ENCODE measurements at places on chromosomes 1 and 21.

GRCh38 chr1:106954661-106955229 lies 101.7 kb upstream of the PRMT6 start:
- no peak for DNase-seq

GRCh38 chr1:17251701-17252376 lies 2.9 kb downstream of the PADI3 start:
- no peak for DNase-seq

DNA sequence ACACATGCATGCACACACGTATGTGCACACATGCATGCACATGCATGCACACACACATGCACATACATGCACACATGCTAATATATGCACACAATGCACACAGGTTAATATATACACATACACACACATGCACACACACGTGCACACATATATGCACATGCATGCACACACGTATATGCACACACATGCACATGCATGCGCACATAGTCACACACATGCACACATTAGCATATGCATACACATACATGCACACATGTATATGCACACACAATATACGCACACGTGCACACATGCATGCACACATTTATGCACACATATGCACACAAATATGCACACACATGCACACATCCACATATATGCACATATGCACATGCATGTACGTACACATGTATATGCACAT lies 506.8 kb downstream of the MATN1 start:
- DNase-seq, result no peak

GRCh38 chr1:33361532-33362235 lies 40.8 kb upstream of the A3GALT2 start:
- no peak for DNase-seq

DNA sequence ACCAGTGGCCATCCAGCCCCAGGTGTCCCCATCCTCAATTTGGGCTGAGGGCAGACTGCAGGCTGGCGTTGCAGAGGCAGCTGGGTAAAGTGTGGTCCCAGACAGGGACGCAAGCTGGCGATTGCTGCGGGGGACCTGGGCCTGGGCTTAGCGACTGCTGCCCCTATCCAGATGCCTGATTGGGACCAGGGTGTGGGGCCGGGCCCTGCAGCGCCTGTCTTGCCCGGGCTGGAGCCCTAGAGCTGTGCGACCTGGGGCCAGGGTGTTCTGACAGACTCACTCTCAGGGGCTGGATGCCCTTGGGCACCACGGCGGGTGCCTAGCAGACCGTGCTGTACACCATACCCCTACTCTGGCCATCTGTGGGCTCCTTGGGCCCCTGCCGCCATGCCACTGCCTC lies 16.2 kb upstream of the FAAP20 start:
- DNase-seq, result no peak

DNA sequence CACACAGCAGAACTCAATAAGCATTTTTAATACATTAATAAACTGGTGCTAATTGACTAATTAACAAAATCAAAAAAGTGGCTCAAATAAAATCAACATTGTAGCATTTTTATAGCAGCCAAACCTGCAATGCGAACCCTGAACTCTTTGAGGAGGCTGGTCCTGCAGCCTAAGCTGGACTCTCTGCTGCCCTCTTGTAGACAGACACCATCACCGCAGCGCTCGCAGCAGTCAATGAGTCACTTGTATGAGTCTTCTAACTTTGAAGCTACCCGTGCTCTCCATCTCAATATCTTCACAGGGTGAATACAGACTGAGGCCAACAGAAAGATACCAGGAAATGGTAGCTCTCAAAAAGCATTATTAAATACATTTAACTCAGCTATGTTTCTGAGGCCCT lies 9.7 kb upstream of the KRTAP7-1 start:
- no peak for DNase-seq

GRCh38 chr21:15054606-15055239 lies 10.1 kb downstream of the NRIP1 start:
- DNase-seq, result no peak

DNA sequence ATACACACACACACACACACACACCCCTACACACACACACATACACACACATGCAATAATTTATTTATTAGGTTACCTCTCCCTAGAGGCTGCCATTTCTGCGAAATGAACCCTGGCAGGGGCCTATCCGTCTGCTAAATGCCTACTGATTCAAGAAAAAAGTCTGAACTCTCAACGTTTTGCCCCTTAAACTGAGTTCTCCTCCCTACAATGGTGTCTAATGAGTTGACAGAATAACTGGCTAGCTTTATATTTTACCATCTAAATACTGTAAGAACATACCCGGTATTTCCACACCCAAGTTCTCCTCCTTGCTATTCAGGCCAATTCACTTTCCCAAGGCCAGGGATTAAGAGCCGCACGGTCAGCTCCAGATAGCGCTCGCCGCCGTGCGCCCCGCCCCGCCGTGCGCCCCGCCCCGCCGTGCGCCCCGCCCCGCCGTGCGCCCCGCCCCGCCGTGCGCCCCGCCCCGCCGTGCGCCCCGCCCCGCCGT lies 339 bp upstream of the RNPC3 start:
- DNase-seq, result no peak

GRCh38 chr1:160640359-160641123 lies 6.3 kb downstream of the SLAMF1 start:
- DNase-seq, result no peak

DNA sequence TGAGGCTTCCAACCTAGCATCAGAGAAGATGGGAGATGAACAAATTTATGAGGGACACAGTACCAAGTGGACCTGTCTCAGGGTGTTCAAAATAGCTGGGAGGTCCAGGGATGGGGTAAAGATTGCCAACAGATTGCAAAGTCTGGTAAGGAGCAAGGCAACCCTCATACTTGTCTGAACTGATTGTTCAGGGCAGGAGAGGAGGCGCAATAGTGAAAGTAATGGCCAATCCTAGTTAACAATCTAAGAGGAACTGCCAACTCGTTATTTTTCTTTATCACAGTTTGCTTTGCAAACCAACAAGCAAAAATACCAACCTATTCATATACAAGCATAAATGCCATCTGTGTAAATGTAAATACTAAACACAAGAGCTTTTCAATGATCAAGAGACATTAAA lies 78.4 kb upstream of the S1PR1 start:
- no peak for DNase-seq

DNA sequence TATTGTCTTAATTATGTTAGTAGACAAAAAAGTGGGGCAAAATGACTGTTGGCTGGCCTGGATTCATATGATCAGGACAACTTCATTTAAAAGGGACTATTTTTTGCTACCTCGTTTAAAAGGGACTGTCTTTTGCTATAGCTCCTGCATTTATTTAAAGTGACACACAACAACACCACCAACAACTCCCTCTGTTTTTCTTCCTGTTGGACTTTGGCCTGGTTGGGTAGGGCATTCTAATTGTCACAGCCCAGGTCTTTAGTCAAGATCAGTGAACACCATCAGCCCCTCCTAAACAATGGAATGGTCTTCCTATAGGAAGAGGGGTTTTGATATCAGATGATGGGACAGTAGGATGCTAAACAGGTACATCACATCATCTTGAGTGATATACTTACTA lies 241.8 kb downstream of the GPR52 start:
- DNase-seq, result no peak

- DNase-seq, result no peak
Observed at GRCh38 chr1:221761354-221762002, 19.6 kb upstream of the DUSP10 start.

DNA sequence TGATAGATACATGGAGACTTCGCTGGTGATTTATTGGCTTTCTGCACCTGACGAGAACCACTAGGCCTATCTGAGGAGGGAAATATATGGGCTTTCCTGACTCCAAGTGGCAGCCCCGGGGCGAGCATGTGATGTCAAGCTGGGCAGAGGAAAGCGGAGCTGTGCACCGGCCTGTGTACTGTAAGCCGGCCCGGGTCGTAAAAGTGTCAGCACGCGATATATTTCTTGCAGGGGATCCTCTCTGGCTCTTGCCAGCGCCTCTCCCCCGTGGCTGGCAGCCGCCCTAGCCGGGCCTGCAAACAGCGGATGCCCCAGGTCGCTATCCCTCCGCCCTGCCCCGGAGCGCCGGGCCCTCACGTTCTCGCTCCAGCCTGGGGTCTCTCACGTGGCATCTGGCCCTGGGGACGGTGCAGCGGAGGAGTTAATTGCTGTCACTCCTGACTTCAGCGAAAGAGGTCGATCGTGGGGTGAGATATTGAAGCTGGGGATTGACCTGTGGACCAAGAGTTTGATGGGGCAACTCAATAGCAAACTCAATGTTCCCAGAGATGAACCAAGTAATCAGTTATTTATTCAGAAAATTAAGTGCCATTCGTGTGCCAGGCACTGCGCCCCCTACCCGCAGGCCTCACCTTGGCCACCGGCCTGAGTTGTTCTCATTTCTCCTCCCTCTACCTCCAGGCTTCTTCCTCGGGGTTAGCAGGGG lies 41.0 kb upstream of the HAO2 start:
- no peak for DNase-seq

GRCh38 chr1:18751425-18751824 lies 108.0 kb downstream of the TAS1R2 start:
- no peak for DNase-seq

DNA sequence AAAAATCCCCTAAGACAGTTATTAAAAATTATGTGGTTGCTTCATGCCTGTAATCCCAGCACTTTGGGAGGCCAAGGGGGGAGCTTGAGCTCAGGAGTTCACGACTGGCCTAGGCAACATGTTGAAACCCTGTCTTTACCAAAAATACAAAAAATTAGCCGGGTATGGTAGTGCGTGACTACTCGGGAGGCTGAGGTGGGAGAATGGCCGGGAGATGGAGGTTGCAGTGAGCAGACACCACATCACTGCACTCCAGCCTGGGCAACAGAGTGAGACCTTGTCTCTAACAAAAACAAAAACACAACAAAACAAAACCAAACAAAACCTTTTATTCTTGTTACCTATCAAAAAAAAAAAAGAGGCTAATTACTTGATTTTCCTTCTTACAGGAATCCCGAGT lies 2.1 kb downstream of the ELK4 start:
- no peak for DNase-seq

GRCh38 chr1:58848818-58849411 lies 65.1 kb upstream of the JUN start:
- no peak for DNase-seq

DNA sequence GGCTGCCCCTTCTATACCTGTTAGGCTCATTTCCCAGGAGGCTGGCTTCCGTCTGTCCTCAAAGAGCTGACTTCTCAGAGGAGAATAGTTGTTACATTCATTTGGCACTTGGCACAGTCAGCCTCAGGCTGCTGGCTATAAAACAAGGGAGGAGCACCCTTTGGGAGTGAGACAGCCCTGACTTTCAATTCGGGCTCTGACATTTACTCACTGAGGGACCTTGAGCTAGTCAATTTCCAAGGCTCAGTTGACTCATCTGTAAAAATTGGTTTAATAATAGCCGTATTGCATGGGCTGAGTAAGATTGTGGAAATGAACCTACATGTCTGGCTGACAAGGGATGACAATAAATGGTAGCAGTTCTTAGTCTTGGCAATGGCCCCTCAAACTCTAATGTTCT lies 13.7 kb downstream of the ALX3 start:
- no peak for DNase-seq

DNA sequence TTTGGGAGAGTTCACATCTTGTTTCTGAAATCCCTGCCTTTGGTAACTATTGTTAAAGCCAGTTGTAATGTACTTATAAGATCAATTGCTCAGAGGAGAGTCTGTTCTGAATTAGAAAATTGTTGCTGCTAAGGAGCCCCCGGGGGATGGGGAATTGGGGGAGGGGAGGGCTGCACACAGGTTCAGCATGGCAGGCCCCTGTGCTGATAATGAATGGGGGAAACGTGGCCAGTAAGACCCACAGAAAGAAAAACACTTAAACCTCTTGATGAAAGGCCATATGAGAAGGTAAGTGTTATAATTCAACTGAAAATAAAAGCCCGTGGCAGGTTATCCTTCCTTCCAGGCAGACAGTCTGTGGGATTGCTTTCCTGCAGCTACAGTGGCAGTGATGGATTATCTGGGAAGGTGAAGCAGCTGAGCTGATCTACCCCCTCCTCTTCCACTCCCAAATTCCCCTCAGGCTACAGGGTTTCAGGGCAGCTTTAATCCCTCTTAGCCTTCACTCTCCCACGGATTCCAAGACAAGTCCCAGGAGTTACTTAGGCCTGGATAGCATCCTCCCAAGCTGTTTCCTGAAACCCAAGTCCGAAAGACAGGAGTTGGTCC lies 398.8 kb downstream of the TBX15 start:
- no peak for DNase-seq

DNA sequence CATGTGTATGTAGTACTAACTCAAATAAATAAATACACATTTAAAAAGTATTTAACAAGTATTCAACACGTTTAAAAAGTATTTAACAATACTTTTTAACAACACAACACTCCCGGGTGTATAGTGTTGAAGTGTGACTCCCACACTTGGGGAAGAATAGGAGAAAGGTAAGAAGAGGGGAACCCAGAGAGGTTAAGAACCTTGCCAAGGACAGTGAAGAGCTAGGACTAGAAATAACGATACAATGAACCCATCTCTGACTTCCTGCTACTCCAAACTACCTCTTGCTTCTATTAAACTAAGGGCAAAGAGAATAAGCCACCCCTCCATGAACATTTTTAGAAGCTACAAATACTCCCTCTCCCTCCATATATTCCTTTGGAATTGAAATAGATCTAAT lies 1.7 kb upstream of the GFI1 start:
- no peak for DNase-seq

GRCh38 chr21:42748620-42749176 lies 95.3 kb downstream of the PDE9A start:
- no peak for DNase-seq

GRCh38 chr21:17548262-17548661 lies 35.4 kb downstream of the CXADR start:
- no peak for DNase-seq

- no peak for DNase-seq
Observed at GRCh38 chr1:146039844-146040194, 18.3 kb upstream of the HJV start.

DNA sequence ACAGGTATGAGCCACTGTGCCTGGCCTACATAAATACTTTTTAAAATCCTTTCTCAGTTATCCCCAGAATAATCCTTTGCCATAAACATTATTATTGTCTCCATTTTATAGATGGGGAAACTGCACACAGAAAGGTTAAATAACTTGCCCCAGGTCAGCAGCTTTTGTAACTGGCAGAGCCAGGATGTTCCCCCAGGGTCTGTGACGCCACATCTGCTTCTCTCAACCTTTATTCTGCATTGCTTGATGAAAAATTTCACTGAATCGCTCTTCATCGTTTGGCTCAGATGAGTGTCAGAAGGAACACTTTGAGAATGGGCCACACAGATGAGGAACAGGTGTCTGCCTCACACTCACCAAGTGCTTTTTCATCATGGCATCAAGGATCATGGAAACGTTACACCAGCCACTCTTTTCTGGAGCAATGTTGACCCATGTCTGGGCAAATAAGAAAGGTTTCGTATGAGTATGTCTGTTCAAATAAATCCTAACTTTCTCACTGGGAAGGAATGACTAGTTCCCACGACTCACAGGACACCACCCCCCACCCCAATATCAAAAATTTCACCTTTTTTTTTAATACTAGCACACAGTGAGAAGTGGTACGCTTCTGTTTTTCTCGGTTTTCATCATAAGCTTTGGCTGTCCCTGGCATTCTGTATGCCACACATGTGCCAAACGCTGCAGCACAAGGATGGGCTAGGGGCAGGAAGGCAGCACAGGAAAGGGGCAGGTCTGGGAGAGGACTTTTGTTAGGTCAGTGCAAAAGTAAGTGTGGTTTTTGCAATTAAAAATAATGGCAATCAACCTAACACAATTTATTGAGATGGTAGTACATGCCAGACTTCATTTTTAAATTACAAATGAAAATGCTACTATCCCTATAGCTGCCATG lies 9.0 kb upstream of the PTGFRN start:
- no peak for DNase-seq

Measured in T-helper 9 cell (primary cell).